Activated CD8-positive, alpha-beta memory T cell treated with anti-CD3 and anti-CD28 coated beads for 1 hour (primary cell): ENCODE measurements at places on chromosomes 7 and 10.

GRCh38 chr10:124534826-124535601 is 73.4 kb downstream of the LHPP start:
- DNase-seq: no peak

DNA sequence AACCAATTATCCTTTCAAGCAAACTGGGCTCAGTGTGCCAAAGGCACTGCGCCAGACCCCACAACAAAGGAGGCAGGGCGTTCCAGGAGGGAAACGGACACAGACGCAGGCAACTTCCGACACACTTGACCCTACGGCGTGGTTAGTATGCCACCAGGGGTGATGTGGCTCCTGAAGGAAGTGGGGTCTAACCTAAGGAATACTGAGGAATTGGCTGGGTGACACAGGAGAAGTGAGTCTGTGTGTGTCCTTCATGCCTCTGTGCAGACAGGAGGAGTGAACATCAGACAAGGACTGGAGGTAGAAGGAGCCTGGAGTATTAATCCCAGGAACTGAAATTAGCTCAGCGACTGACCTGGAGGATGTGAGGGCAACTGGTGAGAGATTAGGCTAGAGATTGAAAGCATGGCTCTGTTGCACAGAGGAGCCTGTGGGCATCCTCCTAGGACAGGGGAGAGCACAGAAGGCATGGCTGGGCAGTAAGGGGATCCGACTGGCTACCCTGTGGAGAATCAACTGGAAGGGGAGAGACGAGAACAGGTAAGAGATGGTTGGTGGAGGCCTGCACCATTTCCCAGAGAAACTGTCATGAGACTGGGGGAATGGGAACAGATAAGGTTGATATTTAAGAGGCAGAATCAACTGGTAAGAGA is 27.8 kb downstream of the GSDME start:
- no peak for DNase-seq

GRCh38 chr10:102644646-102645387 is 538 bp downstream of the TRIM8 start:
- DNase-seq: no peak

GRCh38 chr10:12984165-12984747 is 17.3 kb downstream of the CCDC3 start:
- DNase-seq: no peak

- no peak for DNase-seq
These were observed 27.2 kb downstream of the STEAP1 start for GRCh38 chr7:90181485-90181884.

GRCh38 chr7:140196361-140197217 is 19.8 kb upstream of the KDM7A start:
- no peak for DNase-seq

DNA sequence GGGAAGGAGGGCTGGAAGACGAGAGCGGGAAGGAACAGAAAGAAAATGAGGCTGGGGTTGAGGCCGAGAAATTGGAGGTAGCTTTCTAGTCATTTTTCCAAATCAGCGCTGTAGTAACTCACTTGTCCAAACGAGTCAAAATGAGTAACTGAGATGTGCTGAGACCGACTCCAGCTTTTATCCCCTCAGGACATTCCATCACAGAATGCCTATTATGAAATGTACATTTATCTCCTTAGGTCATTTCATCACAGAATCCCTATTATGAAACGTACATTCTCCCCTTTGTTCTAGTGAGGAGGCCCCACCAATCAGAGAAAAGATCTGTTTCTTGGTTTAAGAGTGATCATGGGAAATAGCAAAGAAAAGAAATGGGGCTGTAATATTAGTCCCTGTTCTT is 55.7 kb upstream of the AMPH start:
- no peak for DNase-seq

GRCh38 chr10:87578842-87579401 is 74.2 kb downstream of the MINPP1 start:
- DNase-seq: no peak

- DNase-seq: no peak
These were observed 64.4 kb upstream of the CARD11 start for GRCh38 chr7:3107889-3108570.

DNA sequence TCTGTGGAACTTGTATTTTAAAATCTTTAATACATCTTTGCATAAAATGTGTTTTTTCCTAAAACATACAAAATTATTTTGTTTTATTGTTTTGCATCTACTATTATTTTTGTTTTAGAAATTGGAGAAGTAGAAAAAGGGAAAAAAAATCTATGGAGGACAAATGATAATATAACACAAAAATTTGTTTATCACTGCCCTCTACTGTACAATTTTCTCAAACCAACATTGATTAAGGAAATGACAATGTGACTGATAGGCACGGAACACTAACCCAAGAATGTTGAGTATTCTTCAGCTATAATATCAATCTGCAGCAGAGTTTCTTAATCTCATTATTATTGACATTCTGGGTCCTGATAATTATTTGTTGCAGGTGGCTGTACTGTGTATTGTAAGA is 9.5 kb upstream of the ING3 start:
- DNase-seq: no peak

- DNase-seq: no peak
These were observed 46.7 kb downstream of the PKD1L1 start for GRCh38 chr7:47901542-47901941.

DNA sequence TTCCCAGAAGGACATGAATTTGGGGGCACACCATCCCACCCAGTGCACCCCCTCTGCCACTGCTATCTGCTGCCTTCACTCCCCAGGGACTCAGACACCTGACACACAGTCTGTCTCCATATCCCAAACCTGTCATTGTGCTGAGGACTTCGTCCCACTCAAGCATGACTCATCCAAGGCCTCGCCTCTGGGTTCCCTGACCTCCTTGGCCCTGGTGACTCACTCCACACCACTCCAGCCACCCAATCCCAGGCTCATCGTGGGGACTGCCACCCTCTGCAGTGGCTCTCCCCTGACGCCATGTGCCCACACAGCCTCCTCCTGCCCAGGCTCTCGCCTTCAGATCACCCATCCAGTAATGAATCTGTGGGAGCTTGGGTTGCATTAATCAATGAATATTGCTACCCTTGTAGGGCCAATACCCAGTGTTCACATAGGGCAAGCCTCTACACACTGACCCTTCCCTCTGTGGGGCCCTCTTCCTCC is 6.6 kb upstream of the INSIG1 start:
- no peak for DNase-seq

DNA sequence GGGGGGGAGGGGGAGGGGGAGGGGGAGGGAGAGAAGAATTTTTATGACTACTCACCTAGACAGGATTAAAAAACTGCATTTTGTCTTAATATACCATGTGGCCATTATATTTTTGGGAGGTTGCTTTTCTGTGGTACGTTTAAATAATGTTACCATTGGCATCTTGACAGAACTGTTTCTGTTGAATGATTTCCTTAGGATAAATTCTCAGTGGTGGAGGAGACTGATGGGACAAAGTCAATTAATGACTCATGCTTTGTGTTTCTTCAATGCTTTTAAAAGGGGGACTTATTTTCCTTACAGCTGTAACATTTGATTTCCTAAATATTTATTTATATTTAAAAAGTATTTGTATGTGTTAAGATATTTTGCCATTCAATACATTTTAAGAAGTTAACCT is 13.7 kb downstream of the AGR2 start:
- no peak for DNase-seq

GRCh38 chr10:100807241-100807951 is 62.0 kb downstream of the PAX2 start:
- DNase-seq: no peak

GRCh38 chr7:148662646-148663045 is 36.1 kb upstream of the CUL1 start:
- DNase-seq: no peak

- no peak for DNase-seq
These were observed 70.6 kb upstream of the PLXDC2 start for GRCh38 chr10:19745672-19746071.

- no peak for DNase-seq
These were observed 15.2 kb upstream of the FGFR2 start for GRCh38 chr10:121613456-121613855.

DNA sequence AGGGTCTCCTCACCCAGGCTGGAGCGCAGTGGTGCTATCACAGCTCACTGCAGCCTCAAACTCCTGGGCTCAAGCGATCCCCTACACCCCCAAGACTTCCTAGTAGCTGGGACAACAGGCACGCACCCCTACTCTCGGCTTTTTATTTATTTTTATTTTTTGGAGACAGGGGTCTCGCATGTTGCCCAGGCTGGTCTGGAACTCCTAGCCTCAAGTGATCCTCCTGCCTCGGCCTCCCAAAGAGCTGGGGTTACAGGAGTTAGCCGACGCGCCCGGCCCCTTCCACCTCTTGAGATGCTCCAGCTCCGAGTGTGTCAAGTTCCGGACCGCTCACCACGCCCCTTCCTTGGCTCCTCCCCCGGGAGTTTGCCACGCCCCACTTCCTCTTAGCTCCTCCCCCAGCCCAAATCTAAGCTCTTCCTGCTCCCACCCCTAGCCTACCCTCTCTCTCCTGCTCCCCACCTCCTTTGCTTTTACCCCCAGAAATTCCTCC is 6.3 kb downstream of the NAT16 start:
- DNase-seq: peak; percentile 36

GRCh38 chr10:96568402-96568801 is 18.4 kb downstream of the TM9SF3 start:
- DNase-seq: no peak

- DNase-seq: no peak
These were observed 163.2 kb downstream of the NOC3L start for GRCh38 chr10:94199565-94199964.

GRCh38 chr10:106183041-106183440 is 981.5 kb downstream of the SORCS1 start:
- no peak for DNase-seq

DNA sequence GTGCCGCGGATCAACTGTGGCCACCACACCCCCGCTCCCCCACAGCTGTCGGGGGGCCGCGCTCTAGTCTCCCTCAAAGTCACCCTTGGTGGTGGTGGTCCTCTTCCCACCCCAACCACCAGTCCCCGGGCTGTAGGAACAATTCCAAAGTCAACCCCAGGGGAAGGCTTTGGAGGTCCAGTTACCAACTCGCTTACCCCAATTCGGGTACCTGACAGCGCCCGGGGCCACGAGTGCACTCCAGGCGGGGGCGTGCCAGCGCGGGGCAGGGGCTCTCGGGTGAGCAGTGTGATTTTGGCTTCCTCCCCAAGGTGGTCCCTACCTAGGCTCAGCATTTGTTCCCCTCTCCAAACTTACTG is 584 bp upstream of the ZMIZ1 start:
- no peak for DNase-seq

DNA sequence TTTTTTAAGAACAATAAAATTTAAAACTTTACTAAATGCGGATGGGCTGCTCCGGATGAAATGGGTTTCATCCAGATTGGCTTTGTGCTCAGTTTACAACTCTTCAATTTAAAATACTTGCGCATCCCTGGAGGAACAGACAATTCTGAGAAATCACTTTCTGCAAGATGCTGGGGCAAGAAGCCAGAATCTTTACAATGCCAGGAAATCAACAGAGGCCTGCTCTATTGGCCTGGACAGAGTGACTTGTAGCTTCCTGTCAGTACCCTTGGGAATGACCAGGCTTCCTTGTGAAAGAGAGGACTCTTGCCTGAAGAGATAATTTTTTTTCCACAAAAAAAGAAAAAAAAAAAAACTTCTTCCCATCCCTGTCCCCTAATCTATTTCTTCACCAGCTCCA is 3.9 kb upstream of the FAM13C start:
- DNase-seq: no peak

- no peak for DNase-seq
These were observed 654.6 kb downstream of the TNS3 start for GRCh38 chr7:46927131-46927810.

GRCh38 chr7:8177109-8177933 is 84.6 kb downstream of the ICA1 start:
- DNase-seq: no peak

DNA sequence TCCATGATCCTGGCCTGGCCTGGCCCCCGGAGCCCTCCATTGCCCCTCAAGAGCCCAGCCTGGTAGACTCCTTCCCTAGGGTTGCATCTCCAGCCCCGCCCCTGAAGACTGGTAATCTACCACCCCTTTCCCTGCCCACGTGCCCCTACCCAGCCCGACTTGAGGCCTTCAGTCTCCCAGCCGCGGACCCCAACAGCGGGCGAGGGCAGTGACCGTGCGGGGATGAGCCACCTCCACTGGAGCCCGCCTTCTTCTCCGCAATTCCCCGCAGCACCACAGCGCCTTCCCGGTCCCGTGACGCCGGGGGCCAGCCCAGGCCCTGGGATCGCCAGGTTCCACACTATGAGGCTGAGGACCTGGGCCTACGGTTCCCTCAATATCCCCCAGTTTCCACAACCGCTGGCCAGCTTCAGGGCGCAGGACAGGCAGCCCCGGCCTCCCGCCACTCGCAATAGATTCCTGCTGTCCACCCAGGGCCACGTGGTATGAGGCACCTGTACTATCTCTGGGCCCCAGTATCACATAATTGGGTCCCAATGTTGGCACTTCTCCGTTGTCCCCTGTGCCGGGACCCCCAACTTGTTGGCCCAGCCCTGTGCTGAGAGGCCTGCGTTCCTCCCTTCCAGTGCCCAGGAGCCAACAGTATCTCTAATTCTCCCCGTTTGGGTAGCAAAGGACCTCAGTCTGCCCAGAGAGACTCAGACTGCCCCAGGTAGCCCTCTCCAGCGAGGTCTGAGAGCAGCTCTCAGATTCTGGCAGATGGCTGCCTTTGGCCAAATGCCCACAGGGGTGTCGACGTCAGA is 1.1 kb upstream of the GPRIN2 start:
- no peak for DNase-seq

GRCh38 chr10:129509155-129509554 is 42.1 kb downstream of the MGMT start:
- DNase-seq: no peak

DNA sequence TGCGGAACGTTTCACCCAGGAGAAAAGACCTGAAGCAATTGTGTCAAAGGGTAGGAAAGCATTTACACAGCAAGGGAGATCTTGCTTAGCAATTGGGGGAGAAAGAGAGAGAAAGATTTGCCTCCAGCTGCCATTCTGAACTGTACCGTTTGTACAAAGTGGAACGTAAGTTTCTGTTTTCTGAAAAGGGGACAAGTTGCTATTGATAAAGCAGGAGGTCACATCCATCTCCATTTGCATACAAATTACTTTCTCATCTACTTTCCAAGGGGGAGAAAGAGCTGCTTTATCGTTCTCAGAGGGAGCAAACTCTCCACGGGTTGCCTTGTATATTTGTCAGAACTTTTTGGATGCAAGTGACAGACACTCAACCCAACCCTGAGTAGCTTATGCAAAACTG is 92.0 kb upstream of the CARD11 start:
- no peak for DNase-seq

GRCh38 chr10:55495555-55495954 is 694.5 kb upstream of the PCDH15 start:
- DNase-seq: no peak
